H1 (cell line): ENCODE measurements at places on chromosomes 5 and 9. TPM values are rescaled to one million over a fixed set of nuclear protein-coding genes. Genes with fewer than 3 reads are reported as not detected.

PCDHGB5 gene
- 1.9 and 2.6 TPM in 2 replicates for total RNA-seq

DNA sequence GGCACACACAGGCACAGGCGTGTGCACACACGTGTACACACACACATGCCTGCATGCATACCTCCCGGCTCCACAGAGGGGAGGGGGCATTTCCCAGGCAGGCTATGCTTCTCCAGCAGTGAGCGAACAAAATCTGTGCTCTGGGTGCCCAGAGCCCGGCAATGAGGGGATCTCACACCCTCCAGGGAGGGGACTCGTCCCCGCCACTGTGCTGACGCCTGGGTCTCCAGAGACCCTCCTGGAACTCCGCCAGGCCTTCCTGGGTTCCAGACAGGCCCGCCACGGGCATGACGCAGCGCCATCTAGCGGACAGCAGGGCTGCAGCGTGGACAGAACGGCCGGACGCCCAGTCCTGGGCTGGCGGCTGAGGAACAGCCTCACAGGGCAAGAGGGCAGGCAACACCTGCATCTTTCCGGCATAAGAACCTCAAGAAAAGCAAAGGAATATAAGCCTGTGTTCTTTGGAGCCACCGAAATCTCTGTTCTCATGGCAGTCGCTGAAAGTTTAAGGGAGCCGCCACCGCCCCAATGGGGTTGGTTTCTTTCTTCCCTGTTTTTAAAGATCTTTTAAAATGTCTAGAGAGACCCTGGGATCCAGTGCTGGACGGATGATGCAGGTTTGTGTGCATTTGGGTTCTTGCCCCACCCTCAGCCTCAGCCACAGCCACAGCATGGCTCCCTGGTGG lies 135.6 kb upstream of the PPP1R26 start:
- peaks cover 17% of the 10 kb centered on the region for H3K4me1 ChIP-seq
- no peaks in the 10 kb centered on the region for H3K27me3 ChIP-seq
- H3K36me3 ChIP-seq: no peaks in the 10 kb centered on the region
- H3K27ac ChIP-seq: no peak overlapping the region
- H3K4me3 ChIP-seq: no peak overlapping the region

DNA sequence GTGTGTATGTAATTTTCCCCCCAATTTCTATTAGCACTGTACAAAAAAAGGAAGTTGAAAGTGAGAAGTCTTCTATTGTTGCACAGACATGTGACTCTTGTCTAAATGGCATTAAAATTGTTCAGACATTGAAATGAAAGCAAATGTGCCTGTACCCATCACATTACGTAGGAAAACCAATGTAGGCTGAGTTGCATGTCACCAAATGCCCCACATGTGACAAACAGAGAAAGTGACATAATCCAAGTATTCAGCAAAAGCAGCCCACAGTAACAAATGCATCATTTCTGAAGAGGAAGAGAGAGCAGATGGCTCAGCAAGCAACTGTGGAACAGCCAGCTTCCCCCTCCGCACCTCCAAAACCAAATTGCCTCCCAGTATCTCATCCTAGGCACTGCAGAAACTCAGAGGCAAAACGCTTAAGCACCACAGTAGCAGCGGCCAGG lies 161.5 kb upstream of the NR4A3 start:
- H3K27me3 ChIP-seq: no peaks in the 10 kb centered on the region
- H3K36me3 ChIP-seq: no peaks in the 10 kb centered on the region
- no peak overlapping the region for H3K4me3 ChIP-seq
- H3K4me1 ChIP-seq: no peaks in the 10 kb centered on the region
- no peak for DNase-seq

DNA sequence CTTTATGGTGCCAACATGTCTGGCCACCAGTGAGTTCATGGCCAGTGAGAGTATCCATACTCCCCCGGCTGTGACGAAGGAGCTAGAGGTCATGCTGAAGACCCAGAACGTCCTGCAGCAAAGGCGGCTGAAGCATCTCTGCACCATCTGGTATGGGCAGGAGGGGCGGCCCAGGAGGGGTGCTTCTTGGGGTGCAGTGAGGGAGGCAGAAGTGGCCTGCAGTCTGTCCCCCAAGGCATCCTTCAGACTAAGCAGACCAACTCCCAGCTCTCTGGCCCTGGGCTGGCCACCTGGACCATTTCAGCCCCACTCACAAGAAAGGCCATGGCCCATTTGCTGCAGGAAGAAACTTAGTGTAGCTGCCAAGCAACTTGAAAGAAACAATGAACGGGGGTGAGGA lies 11.0 kb downstream of the CCDC180 start:
- H3K4me1 ChIP-seq: no peaks in the 10 kb centered on the region
- DNase-seq: no peak
- peaks cover 5% of the 10 kb centered on the region for H3K36me3 ChIP-seq
- H3K27ac ChIP-seq: no peak overlapping the region
- H3K27me3 ChIP-seq: no peaks in the 10 kb centered on the region

SLIT3 gene
- 0.86 and 1.1 TPM in 2 replicates for total RNA-seq

DNA sequence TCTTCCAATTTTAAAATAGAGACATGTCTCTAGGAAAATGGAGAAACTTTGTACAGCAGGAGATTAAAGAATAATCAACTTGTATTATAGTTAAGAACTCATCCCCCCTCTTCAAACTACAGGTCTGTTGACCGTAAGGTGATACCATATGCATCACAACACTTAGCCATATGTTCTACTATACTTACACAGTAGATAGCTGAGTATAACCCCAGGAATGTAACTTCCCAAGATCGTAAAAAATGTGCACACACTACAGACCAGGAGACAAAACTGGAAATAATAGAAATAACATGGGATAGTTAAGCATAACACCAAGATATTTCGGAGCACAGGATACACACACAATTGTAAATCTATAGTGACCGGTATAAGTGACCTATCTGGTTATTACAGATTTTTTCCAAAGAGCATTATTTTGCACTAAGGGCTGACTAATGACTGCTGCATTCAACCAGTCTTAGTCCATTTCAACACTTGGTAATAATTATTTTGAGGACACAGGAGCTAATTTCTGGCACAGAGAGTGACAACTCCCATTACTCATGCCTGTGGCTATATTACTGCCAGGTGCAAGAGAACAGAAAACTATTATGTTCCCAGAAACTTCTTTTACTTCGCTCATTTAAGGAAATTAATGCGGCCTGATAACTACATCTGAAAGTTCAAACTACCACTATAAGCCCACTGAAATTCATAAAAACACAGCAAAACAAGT lies 15.4 kb upstream of the ZNF622 start:
- no peaks in the 10 kb centered on the region for H3K36me3 ChIP-seq
- no peak overlapping the region for H3K4me3 ChIP-seq
- H3K27me3 ChIP-seq: no peaks in the 10 kb centered on the region
- H3K27ac ChIP-seq: no peak overlapping the region
- H3K4me1 ChIP-seq: no peaks in the 10 kb centered on the region
- DNase-seq: no peak

GRCh38 chr9:92706218-92706940 lies 36.4 kb upstream of the IPPK start:
- H3K27ac ChIP-seq: no peak overlapping the region
- DNase-seq: no peak
- H3K4me1 ChIP-seq: no peaks in the 10 kb centered on the region
- no peak overlapping the region for H3K4me3 ChIP-seq
- no peaks in the 10 kb centered on the region for H3K36me3 ChIP-seq

EPB41L4B gene
- 23.7 and 25.0 TPM in 2 replicates for total RNA-seq

C9orf50 gene
- not detected in 2 replicates for total RNA-seq

GRCh38 chr5:172902497-172903472 lies 56.4 kb upstream of the RPL26L1 start:
- H3K27me3 ChIP-seq: no peaks in the 10 kb centered on the region
- no peak overlapping the region for H3K4me3 ChIP-seq
- H3K36me3 ChIP-seq: peaks cover 7% of the 10 kb centered on the region
- H3K4me1 ChIP-seq: no peaks in the 10 kb centered on the region
- no peak overlapping the region for H3K27ac ChIP-seq

- no peaks in the 10 kb centered on the region for H3K27me3 ChIP-seq
- H3K4me1 ChIP-seq: peaks cover 4% of the 10 kb centered on the region
- H3K36me3 ChIP-seq: peaks cover 9% of the 10 kb centered on the region; the same call in 1 of the 2 replicates
These were observed 7.4 kb upstream of the ENTPD8 start for GRCh38 chr9:137448602-137448962.

RAB3C gene
- 18.3 and 19.6 TPM in 2 replicates for total RNA-seq

PCA3 gene
- total RNA-seq: not detected in 2 replicates

- H3K27ac ChIP-seq: no peak overlapping the region
- H3K4me3 ChIP-seq: no peak overlapping the region
- no peak for DNase-seq
- no peaks in the 10 kb centered on the region for H3K36me3 ChIP-seq
- H3K27me3 ChIP-seq: no peaks in the 10 kb centered on the region
- H3K4me1 ChIP-seq: no peaks in the 10 kb centered on the region
These were observed 655.3 kb downstream of the HTR1A start for GRCh38 chr5:63306909-63307308.

DNA sequence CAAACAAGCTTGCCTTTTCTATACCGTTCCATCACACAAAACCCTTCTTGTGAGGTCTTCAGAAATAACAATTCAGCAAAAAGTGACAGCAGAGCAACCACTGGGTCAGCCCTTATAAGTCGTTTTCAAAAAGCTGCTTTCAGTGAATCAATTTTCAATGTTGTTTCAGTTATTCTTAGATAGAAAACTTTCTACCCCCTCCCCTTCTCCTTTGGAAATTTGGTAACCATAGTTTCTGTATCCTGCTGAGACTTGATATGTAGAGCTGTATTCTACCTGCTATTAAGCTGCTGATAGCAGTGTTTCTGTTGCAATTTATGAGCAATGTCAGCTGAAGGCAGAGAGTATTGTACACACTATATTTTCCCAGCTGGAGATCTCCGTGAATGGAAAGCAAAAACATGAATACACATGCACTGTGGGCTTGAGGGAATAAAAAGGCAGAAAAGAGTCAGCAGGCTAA lies 75.7 kb downstream of the ZNF608 start:
- H3K36me3 ChIP-seq: no peaks in the 10 kb centered on the region
- H3K27ac ChIP-seq: no peak overlapping the region
- H3K4me1 ChIP-seq: peaks cover 5% of the 10 kb centered on the region
- no peak for DNase-seq

EPB41L4A gene
- 4.6 and 6.1 TPM in 2 replicates for total RNA-seq

DNA sequence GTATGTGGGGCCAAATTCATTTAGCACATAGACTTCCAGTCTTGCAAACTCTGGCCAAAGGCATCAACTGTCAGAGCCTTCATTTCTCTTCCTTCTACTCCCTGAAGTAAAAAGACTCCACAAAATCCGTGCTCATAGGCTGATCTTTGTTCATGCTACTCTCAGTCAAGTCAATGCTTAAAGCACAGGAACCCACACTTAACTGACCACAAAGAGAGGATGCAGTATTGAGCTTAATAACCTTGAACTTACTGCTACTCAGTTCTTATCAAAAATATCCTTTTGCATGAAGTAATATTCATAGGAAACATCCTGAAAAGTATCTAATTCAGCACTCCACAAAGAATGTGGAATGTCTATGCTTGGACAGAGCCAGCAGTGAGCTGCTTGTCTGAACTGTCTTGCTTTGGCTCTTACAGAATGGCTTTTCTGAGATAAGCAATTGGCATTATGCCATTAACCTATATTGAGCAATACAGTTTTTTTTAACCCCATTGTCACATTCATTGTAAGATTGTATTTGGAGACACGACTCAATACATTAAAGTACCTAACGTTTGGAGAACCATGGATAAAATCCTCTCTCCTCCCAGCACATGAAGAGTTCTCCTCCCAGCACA lies 21.7 kb downstream of the LPAR1 start:
- no peak overlapping the region for H3K4me3 ChIP-seq
- H3K27me3 ChIP-seq: no peaks in the 10 kb centered on the region
- no peaks in the 10 kb centered on the region for H3K36me3 ChIP-seq
- H3K27ac ChIP-seq: no peak overlapping the region
- DNase-seq: no peak
- no peaks in the 10 kb centered on the region for H3K4me1 ChIP-seq

NME5 gene
- total RNA-seq: 0.63 and 0.89 TPM in 2 replicates

DNA sequence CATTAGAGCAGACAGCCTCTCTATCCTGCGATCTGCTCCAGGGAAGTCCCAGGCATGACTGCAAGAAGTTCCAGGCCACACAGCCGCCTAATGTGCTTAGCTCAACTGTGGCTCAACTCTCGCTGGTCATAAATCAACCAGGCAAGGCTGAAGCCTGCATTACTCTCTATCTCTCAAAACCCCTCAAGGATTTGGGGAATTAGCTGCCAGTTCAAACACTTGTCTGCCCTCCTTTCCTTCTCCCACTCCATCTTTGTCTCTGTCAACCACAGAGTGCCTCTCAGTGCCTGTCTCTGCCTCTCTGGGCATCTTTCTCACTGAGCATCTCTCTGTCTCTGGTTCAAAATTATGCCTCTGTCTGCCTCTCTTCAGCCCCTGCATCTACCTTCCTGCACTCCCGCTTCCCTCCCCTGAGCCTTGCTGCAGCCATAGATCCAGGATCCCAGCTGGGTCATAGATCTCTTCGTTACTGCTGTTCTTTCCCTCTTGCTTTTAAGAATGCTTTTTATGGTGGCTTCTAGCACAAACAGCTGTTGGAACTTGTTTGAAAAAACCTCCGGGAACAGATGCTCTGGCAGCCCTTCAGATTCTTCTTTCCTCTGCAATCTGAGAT lies 27.9 kb upstream of the GALNT10 start:
- no peak overlapping the region for H3K27ac ChIP-seq
- DNase-seq: no peak

SLC1A1 gene
- 10.3 and 11.7 TPM in 2 replicates for total RNA-seq

DNA sequence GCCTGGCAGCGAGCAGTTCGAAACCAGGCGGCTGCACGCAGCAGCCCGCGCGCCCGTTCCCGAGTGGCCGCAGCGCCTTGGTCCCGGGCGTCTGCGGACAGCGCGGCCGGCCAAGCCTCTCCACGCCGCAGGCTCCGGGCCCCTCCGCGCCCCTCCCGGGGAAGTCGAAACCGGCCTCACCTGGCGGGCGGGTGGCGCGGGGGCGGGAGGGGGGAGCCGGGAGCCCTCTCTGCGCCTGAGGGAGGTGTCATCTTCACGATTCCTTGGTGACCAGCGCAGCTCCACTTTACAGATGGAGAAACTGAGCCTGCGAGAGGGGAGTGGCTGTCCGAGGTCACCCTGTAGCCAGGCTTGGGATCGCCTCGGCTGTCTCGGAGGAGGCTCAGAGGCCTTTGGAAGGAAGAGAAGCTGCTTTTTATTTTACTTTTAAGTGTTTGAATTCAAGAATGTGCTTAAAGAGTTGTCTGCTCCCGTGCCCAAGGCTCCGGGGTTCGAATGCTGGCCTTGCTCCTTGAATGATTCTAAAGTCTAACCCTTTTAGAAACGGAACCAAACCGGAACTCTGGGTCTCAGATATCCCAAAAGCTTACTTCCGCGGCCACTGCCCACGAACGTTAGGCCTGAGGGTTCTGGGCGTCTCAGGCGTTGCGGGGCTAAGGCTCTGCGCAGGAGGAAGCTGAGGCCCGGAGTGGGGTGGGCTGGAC lies 662 bp downstream of the SUSD3 start:
- no peak overlapping the region for H3K27ac ChIP-seq
- H3K27me3 ChIP-seq: peaks cover 6% of the 10 kb centered on the region; the same call in 1 of the 2 replicates
- no peaks in the 10 kb centered on the region for H3K36me3 ChIP-seq
- peaks cover 31% of the 10 kb centered on the region for H3K4me1 ChIP-seq
- DNase-seq: no peak
